ENCODE measurements at places on chromosomes 12 and 14.

DNA sequence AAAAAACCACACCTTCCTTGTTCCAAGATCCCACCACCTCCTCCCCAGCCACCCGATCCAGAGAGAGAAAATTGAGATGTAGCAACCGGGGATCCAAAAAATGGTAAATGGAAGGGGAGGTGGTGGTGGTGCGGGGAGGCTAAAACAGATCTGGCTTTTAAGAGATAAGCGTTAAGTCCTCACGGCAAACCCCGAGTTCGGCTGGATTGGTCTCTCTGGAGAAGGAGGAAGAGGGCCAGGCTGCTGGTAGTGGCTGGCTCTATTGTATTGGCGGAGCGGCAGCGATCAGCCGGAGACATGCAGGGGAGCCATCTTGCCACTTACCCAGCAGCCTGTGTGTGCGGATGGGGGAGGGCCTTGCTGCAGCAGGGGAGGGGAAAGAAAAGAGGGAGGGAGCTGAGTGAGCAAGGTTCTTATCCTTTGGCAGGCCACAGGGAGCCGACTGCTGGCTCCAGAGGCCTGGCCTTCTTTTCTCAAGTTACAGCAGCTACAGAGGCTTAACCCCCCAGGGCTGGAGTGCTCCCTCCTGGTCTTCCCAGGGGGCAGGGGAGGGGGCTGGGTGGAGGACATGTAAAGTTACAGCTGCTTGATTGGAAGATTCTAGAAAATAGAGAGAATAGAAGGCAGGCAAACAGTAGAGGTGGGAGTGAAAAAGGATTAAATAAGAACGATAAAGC, 14.1 kb upstream of the CDH24 start:
- DNase-seq, result peak; percentile 93

- DNase-seq, result no peak
Measured at GRCh38 chr12:92558806-92559205, 144.0 kb upstream of the PLEKHG7 start.

DNA sequence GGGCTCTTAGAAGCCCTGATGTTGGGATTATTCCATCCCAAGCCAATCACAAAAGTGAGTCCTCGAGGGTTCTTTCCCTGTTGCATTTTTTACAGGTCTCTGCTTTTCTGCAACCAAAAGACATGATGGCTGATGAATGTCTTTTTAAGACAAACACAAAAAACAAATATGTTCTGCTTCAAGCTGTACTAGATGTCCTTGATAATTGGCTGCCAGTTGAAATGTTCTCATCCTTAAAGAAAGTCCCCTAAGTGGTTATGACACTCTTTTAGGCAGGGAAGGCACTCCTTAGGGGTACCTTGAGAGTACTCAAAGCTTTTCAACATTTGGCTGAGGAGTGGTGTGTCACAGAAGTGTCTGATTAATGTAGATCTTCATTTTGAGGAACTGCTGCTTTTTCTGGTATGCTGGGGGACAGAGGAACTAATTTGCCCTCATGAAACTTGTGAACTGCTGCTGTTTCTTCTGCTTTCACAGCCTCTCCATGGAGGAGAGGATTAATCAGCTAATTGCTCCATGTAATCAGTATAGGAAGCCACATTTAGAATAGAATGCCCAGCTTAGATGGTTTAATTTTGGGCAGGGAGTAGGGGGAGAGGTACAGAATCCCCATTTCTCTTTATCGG, 22.8 kb upstream of the IGF1 start:
- DNase-seq, result no peak

- DNase-seq, result no peak
Measured at GRCh38 chr12:25017336-25017735, 68.4 kb upstream of the BCAT1 start.

- no peak for DNase-seq
Measured at GRCh38 chr12:88391556-88391955, 188.7 kb downstream of the KITLG start.

GRCh38 chr12:132075026-132075713, 68.9 kb downstream of the DDX51 start:
- peak; percentile 23 for DNase-seq

DNA sequence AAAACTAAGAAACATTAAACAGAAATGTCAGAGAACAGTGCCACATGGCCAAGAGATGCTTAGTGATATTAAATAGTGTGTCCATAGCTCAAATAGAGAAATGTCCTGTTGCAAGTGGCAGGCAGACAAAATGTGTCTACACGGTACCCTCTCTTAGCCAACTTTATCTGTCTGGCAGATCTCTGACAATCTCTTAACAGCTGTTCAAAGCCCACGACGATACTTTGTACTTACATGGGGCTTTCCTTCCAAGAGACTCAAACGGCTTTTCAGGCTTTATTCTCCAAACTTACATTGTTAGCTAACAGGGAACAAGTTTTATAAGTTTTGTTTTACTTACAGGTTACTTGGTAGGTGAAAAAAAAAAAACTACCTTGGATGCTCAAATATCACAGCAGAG, 45.6 kb downstream of the ARMH4 start:
- DNase-seq, result no peak

- no peak for DNase-seq
Measured at GRCh38 chr12:72297666-72298065, 25.5 kb downstream of the TRHDE start.

DNA sequence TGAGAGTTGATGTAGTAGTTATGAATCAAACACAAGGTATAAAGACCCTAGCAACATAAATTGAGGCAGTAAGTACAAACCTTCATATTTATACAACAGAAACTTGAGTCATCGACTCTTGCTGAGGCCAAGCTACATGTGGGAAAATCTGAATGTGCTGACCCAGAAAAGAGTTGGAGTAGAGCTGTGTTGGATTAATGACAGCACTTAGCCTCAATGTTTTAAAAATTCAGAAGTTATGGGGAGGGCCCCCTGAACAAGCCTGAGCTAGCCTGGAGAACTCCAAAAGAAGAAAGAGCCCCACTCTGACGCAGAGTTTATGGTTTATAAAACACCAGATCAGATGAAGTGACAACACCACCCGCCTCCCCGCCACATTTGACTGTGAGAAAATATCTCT, 100.0 kb downstream of the DUSP6 start:
- DNase-seq, result no peak

- DNase-seq, result no peak
Measured at GRCh38 chr12:21879312-21879711, 61.9 kb downstream of the ABCC9 start.

GRCh38 chr14:36194663-36195062, 18.1 kb upstream of the PTCSC3 start:
- no peak for DNase-seq

DNA sequence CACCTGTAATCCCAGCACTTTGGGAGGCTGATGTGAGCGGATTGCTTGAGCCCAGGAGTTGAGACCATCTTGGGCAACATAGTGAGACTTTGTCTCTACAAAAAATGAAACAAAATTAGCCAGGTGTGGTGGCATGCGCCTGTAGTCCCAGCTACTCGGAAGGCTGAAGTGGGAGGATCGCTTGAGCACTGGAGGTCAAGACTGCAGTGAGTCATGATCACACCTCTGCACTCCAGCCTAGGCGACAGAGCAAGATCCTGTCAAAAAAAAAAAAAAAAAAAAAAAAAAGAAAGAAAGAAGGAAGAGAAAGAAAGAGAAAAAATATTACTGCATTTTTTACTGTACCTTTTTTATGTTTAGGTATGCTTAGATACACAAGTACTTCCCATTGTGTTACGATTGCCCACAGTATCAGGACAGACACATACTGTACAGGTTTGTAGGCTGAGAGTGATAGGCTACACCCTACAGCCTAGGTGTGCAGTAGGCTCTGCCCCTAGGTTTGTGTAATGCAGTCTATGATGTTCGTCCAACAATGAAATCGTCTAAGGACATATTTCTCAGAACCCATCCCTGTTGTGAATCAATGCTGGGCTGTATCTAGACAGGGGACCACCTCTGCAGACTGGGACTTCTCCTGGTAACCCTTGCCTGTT, 160.4 kb upstream of the PWP1 start:
- DNase-seq, result no peak

DNA sequence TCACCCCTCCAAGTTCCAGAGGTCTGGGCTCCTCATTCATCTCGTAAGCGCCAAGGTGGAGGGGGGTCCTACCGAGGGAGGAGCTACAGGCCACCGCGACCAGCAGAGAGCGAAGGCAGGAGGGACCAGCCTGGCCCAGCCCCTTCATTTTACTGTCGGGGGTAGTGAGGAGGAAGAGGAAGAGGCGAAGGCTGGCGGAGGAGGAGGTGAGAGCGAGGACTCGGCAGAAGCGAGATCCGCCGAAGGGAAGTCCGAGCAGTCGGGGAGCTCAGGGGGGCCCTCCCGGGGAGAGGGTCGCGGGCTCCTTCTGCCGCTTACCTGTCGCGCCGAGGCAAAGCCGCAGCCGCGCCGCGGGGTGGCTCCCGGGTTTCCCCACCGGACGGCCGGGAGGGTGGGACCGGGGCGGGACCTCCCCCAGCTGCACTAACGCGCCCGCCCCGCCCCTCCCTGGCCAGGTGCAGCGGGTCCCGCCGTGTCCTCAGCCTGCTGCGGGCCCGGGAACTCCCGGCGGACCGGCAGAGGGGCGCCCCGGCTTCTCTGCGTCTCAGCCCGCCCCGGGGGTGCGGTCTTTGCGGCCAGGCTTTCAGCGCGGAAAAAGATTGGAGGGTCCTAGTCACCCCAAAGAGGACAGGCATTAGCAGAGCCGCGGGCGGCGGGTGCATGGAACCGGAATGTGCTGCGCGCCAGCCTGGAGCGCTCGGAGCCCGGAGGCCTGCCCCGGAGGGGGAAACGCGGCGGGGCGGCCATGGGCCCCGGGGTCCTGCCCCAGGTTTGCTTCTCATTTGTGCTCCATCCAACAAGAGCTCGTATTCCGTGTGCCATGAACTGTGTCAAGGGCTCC, at the start of gene GALNT6:
Gene GALNT6 (minus strand): TSS at position 124 of the 841 bp plus-strand sequence. CDS start 11,625 bp downstream, outside the sequence.
- peak; percentile 74 for DNase-seq

- no peak for DNase-seq
Measured at GRCh38 chr12:68950511-68950910, 17.5 kb upstream of the CPM start.

DNA sequence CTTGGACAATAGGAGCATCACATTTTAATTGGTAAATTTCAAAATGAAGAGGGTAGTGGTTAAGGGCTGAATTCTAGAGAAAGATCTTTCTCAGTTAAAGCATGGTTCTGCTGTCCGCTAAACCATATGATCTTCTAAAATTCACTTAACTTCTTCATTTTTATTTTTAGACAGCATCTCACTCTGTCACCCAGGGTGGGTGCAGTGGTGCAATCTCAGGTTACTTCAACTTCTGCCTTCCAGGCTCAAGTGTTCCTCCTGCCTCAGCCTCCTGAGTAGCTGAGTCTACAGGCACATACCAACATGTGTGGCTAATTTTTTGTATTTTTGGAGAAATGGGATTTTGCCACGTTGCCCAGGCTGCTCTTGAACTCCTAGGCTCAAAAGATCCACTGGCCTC, 226.7 kb upstream of the ABCD2 start:
- DNase-seq, result no peak

DNA sequence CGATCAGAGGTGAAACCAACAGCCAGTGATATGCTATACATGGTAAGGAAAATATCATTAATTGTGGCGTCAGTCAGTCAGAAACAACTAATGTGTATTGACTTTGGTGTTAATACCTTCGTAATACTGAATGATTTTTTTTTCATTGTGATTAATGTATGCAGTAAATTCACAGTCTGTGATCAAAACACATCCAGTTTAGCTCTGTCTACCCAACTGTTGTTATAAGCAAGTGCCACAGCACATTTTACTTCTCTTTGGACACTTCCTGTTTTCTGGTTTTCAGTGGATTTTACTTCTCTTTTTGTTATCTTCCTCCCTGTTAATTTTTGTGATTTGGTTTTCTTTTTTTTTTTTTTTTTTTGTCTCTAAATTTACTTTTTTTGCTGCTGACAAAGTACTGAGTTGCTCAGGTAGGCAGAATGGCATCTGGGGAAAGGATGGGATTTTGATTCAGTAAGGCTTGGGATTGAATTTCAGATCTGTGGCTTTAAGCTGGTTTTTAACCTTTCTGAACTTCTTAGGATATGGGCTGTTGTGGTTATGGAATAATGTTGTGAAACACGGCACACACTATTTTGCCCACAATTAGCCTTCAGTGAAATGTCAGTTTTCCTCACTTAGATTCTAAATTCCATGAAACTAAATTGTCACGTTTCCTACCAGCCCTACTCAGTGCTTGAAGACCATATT, 604 bp downstream of the GLIPR1 start:
- DNase-seq, result no peak

GRCh38 chr12:120075034-120075616, 41.4 kb downstream of the RAB35 start:
- DNase-seq, result no peak

DNA sequence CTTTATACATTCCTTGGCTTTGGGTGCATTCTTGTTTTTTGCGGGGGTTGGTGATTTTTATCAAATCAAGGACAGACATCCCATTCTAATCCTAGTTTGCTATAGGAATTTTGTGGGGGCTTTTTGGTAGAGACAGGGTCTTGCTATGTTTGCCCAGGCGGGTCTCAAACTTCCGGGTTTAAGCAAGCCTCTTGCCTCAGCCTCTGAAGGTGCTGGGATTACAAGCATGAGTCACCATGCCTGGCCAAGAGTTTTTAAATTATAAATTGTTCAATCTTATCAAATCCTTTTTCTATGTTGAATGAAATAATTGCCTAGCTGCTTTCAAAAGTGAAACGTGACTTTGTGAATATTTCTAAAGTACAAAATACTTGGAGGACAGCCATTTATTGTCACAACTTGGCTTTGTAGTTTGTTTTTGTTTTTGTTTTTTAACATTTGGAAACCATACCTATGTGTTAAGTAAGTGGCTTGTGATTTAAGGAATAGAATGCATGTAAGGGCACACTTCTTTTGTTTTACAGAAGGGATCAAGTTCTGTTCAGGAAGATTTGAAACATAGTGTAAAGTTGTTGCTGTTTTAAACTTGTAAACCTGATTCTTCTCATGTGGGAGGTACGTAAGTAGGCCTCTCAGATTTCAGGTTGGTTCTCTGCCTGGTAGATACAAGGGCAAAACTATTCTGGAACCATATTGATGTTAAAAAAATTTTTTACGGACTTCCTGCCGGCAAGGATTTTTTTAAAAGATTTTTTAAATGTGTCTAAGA, 13.4 kb downstream of the MARK3 start:
- no peak for DNase-seq

DNA sequence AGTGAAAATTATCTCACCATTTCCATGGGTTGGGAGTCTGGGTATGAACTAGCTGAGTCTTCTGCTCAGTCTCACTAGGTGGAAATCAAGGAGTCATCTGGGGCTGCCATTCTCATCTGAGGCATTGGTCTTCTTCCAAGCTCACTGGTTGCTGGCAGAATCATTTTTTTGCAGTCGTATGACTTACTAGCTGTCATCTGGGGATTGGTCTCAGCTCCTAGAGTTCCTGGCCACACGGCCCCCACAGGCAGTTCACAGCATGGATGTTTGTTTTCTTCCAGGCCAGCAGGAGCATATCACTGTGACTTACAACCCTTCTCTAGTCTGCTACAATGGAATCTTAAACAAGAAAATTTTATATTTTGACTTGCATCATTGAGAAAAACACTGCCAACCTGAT, 18.6 kb upstream of the OR10AD1 start:
- no peak for DNase-seq

GRCh38 chr14:84527706-84528105, 1002.2 kb upstream of the FLRT2 start:
- no peak for DNase-seq
